ENCODE measurements at places on chromosomes 3 and 15.

DNA sequence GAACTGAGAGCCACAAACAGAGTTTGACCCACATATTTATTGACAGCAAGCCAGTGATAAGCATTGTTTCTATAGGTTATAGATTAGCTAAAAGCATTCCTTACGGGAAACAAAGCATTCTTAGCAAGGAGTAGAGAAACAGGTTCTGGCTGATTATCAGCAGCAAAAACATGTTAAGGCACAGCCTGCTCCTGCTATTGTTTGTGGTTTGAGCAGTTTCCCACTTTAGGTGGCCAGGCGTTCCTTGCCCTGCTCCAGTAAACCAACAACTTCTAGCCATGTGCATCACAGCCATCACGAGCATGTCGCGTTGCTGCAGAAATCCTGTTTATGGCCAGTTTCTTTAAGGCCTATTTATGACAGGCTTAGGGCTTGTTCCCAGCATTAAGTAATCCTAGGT, 44.7 kb upstream of the C2CD4B start:
- no peak for DNase-seq

DNA sequence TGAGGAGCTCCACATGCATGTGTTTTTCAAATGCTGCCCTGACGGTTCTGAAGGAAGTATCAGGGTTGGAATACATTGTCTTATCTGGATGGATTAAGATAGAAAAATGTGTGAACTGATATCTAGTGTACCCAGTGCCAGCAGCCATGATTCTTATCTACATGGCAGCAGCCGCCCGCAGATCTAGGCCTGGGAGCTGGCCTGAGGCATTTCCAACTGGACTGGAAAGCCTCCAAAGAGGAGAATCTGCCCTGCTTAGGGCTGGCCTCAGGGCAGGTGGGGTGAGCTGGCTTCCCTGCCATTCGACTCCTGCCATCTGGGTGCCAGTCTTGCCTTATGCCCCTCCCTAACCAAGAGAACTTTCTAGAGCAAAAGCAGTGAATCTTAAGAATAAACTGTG, 125.8 kb downstream of the SSR3 start:
- DNase-seq, result no peak

- no peak for DNase-seq
Measured at GRCh38 chr3:149486726-149487125, 12.2 kb downstream of the TM4SF4 start.

DNA sequence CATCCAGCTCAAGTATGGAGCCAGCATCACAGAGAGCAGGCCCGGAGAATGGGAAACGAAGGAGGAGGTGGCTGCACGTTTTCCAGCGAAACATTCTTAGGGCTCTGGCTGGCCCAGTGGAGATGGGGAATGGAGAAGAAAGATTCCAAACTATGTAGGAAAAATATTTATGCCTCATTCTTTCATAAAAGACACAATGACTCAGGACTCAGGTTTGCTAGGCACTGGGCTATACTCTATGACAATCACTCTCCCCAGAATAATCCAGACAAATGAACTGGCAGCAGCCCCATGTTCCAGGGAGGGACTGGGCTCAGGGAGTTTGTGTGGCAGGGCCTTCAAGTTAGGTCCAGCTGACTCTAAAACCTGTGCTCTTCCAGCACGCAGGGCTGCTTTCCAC, 110.8 kb upstream of the RAD18 start:
- no peak for DNase-seq

- no peak for DNase-seq
Measured at GRCh38 chr3:179964890-179965289, 71.8 kb downstream of the PEX5L start.

DNA sequence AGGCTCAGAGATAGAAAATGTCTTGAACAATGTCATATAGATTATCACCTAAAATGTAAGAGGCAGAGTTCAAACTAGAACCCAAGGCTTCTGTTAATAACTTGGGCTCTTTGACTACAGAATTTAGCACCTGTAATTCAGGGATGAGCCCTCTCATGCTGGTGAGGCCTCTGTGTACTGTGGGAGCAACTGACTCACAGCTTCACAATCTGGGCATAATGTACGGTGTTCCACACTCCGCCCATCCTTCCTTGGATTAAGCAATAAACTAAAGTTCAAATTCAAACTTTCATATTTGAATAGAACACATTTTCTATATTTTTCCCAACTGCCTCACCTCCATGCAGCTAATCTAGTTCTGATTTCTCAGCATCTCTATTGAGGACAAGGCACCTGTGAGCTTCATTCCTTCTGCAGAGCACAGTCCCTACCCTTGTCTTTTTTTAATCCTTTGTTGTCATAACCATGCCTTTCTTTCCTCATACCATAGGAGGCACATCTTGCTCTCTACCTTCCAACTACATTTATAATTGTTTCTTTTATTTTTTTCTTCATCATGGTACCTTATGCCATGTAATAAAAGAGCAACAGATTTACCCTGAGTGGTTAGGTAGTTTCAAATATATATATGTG, 392.1 kb downstream of the NLGN1 start:
- no peak for DNase-seq

GRCh38 chr15:67915461-67916374, 75.9 kb upstream of the RNU6-1 start:
- DNase-seq, result no peak

DNA sequence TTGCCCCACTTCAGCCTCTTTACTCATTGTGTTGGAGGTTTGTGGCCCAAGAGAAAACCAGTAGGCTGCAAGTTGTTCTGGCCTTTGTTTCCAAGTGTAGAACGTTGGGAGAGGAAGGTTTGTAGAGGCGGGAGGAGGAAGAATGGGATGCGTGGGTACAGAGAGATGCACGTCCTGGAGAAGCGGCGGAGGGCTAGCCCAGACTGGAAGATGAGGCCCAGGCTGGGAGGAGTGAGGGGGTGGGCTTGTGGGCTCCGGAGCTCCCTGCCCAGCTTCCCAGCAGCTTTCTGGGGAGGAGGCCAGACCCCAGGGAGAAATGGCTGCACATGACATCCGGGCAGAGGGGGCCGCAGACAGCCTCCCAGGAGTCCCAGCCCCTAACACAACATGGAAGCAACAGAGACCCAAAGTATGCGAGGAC, 5.3 kb downstream of the PLA2G4F start:
- no peak for DNase-seq

GRCh38 chr3:142275856-142276255, 50.5 kb upstream of the GK5 start:
- no peak for DNase-seq

- no peak for DNase-seq
Measured at GRCh38 chr15:33032053-33032452, 162.5 kb downstream of the FMN1 start.

DNA sequence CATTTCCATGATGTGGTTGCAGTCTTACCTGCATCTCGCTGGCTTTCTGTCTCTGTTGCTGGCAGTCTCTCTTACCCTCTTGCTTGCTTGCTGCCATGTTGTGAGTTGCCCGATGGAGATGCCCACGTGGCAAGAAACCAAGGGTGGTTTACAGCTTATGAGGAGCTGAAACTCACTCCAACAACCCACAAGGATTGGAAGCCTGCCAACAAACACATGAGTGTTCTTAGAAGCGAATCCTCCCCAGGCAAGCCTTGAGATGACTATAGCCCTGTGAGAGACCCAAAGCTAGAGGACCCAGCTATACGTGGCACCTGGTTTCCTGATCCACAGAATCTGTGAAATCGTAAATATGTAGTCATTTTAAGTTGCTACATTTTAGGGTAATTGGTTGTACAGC, 490.9 kb upstream of the ADAMTS9 start:
- DNase-seq, result no peak

DNA sequence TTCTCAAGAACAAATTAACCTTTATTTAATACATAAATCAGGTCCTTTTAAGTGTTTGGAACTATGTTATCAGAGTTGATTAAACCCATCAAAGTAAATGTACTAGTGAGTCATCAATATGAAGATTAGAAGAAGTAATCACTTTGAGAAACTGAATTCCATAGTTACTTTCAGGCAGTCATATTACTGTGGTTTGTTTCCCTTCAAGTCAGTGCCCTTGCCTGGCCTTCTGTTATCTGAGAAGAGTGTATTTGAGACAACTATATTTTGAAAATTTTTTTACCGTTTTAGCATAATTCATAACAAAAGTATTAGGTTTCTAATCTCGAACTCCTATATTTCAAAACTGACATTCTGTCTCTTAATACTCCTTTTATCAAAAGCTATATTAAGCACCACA, 73.6 kb downstream of the GMPS start:
- no peak for DNase-seq

DNA sequence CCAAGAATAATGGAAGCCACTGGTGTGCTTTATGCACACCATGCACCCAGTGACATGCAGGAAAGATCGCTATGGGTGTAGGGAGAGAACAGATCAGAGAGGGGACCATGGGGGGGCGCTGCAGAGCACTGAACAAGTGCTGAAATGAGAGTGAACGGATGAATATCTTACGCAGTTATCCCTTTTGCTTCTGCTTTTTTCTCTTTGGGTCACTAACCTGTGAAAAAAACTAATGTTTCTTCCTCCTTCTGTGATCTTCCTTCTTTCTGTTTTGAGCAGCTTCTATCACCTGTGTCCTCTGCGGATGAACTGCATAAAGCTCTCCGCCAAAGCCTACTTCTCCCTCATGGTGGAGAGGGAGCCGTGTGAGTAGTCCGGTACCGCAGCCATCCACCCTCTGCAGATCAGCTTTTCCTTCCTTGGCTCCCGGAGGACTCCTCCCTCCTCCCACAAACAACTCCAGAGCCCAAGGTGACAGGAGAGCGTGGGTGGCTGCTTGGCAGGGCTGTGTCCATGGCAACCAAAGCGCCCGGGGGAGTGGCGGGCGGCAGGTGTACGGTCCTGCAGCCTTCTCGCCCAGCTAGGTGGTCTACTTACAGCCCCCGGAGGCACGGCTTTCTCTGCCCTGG, 106.2 kb downstream of the DGKG start:
- DNase-seq, result no peak

Measured in stimulated activated CD8-positive, alpha-beta memory T cell treated with anti-CD3 and anti-CD28 coated beads, Interleukin-4, amount 100 ng/mL, for 1 hour (primary cell).